ENCODE measurements at places on chromosomes 13 and 19.

DNA sequence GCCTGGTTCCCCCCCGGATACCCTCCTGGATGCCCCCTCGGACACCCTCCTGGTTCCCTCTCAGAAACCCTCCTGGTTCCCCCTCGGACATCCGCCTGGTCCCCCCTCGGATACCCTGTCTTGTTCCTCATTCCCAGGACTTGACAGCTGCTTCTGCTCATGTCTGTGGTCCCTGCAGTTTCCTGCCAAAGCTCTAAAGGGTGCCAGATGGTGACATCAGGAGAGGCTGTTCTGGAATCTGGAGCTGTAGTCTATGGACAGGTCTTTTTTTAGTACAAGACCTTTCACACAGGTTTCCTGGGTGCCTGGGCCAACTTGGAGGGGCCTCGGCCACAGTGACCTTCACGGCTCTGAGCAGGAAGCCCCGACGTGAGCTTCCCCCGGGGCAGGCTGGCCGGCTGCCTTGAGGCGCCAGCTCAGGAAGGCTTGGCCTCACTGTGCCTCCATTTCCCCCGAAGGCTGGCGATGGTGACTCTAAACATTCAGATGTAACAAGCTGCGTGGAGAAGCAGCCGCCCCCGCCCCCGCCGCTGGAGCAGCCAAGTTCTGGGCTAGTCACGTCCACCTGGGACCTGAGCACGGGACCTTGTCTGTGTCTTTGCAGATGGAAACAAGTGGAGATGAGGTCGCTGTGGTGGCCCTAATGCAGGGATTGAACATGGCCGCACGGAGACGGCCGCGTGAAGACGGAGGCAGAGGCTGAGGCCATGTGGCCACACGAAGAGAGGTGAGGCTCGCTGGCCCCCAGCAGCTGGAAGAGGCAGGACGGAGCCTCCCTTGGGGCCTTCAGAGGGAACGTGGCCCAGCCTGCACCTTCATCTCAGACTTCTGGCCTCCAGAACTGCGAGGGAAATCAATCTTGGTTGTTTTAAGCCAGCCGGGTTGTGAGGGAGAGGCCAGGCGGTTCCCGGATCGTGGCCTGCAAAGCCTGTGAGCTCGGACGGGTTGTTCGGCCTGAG lies 12.7 kb downstream of the SGTA start:
- no peak for DNase-seq

- DNase-seq: no peak
Measured at GRCh38 chr13:99055735-99056134, 77.9 kb upstream of the DOCK9 start.

DNA sequence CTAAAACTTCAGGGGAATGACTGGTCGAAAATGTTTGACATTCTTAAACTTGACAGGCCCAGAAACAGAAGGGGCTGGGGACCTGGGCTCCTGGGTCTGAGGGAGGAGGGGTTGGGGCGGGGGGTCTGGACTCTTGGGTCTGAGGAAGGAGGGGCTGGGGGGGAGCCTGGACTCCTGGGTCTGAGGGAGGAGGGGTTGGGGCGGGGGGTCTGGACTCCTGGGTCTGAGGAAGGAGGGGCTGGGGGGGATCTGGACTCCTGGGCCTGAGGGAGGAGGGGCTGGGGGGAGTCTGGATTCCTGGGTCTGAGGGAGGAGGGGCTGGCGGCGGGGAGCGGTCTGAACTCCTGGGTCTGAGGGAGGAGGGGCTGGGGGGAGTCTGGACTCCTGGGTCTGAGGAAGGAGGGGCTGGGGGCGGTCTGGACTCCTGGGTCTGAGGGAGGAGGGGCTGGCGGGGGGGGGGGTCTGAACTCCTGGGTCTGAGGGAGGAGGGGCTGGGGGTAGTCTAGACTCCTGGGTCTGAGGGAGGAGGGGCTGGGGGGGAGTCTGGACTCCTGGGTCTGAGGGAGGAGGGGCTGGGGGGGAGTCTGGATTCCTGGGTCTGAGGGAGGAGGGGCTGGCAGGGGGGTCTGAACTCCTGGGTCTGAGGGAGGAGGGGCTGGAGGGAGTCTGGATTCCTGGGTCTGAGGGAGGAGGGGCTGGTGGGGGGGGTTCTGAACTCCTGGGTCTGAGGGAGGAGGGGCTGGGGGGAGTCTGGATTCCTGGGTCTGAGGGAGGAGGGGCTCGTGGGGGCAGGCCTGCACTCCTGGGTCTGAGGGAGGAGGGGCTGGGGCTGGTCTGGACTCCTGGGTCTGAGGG lies 5.5 kb upstream of the KLK6 start:
- DNase-seq: no peak

DNA sequence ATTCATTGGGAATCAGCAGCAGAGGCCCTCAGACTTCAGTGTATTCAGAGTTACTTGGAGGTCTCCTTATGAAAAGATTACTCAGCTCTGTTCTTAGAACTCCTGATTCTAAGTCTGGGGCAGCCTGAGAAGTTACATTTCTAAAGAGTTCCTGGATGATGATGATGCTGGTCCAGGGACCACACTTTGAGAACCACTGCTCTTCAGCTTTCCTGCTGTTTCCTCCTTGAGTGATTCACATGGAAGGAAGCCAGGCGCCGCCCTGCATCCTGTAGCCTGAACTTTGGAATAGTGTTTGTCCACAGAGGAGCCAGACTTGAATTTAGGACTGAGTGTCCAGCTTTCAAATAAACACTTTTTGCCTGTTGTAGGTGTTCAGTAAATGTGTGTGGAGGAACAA lies 2.9 kb downstream of the CEBPG start:
- DNase-seq: no peak

GRCh38 chr13:43766725-43767124 lies 20.0 kb downstream of the ENOX1 start:
- DNase-seq: peak; percentile 72

- no peak for DNase-seq
Measured at GRCh38 chr13:23805821-23806220, 83.4 kb downstream of the MIPEP start.

- DNase-seq: no peak
Measured at GRCh38 chr13:75285310-75285709, 196.7 kb downstream of the TBC1D4 start.

DNA sequence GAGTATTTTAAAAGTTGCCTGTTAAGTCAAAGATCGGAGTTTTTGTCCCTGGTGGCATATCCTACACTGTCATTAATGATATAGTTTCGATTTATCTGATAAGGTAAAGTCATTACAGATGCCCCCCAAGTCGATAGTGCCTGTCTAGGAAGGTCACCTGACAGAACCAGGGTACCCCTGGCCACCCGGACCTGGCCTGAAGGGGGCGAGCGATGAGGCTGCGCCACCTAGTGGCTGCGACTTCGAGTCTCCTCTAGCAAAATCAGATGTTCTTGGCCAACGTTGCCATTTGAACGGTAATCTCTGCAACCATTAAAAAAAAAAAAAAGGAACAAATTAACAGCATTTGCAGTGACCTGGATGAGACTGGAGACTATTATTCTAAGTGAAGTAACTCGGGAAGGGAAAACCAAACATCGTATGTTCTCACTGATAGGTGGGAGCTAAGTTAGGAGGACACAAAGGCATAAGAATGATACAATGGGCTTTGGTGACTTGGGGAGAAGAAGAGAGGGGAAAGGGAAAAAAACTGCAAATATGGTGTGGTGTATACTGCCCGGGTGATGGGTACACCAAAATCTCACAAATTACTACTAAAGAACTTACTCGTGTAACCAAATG lies 565.1 kb downstream of the LIG4 start:
- no peak for DNase-seq

- no peak for DNase-seq
Measured at GRCh38 chr13:44652962-44653660, 77.0 kb upstream of the TSC22D1 start.

GRCh38 chr19:17235300-17235970 lies 9.4 kb downstream of the OCEL1 start:
- no peak for DNase-seq

DNA sequence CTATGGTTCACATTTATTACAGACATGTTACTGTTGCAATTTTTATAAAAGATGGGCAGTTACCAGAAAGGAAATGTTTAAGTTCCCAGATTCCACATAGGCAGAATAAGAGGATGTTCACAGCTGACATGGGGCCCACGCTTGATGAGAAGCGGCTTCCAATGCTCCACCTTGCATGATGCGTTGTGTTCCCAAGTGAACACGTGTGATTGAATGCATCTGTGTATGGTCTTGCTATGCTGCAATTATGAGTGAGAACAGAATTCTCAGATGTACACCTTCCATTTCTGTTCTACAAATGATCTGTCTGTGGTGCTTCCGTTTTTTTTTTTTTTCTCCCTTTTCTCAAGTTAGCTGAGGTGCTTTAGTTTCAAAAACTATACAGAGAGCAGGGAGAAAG lies 15.5 kb downstream of the UPF3A start:
- no peak for DNase-seq

DNA sequence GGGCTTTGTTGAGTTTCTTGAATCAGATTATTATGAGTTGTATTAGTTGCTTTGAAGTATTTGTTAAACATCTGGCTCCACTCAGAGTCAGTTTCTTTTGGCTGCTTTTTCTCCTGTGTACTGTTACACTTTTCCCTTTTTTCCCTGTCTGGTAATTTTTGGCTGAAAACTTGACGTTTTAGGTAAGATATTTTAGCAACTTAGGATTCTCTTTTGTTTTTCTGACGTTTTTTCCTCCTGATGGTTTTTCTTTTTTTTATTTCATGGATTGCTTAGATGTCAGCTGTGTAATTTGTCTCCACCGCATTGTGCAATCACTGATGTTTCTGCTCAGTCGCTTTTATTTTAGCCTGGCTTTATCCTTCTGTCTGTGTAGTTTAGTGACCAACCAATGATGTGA lies 20.7 kb downstream of the RFC3 start:
- no peak for DNase-seq

All from NCI-H187 treated with DMSO at 0.1 percent for 48 hours (cell line).